ENCODE measurements at places on chromosomes 1 and 21.

DNA sequence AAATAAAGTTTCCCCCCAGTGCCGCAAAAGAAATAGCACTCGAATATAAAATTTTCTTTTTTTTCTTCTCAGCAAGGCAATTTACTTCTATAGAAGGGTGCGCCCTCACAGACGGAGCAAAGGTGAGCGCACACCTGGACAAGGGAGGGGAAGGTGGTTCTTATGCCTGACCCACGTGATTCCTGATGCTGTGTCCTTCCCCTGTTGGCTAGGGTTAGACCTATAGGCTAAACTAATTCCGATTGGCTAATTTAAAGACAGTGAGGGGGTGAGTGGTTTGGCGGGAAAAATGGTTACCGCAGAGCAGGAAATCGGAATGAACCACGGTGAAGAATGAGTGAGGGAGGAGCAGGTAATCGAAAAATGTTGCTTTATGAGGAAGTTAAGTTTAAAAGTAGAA lies 607 bp upstream of the FAAH start:
- DNase-seq = no peak

DNA sequence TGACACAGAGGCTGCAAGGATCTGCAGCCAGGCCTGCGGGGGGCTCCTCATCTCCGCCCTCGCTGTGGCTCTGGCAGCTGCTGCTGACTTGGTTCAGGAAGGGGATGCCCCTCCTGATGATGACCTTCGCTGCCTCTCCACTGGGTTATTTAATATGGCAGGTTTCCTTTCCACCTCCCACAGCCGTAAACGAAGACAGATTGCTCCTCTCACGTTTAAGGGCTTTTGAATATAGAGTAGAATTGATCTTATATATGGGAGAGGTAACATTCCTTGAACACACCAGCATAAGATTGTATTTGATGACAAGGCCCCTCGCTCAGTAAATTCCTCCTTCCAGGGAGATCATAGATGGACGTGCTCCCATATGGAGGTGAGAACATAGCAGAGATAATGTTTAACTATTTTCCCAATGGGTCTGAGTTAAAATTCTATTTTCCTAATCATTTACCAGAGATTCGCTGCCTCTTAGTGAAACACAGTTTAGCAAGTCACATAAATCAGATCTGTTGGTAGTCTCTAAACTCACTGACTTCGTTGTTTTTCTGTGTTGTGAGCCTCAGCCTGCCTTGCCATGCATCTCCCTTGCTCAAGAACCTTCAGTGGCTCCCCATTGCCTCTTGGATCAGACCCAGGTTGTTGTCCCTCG lies 88.5 kb upstream of the AJAP1 start:
- no peak for DNase-seq

GRCh38 chr1:2602866-2603520 lies 16.4 kb downstream of the PRXL2B start:
- DNase-seq = no peak

DNA sequence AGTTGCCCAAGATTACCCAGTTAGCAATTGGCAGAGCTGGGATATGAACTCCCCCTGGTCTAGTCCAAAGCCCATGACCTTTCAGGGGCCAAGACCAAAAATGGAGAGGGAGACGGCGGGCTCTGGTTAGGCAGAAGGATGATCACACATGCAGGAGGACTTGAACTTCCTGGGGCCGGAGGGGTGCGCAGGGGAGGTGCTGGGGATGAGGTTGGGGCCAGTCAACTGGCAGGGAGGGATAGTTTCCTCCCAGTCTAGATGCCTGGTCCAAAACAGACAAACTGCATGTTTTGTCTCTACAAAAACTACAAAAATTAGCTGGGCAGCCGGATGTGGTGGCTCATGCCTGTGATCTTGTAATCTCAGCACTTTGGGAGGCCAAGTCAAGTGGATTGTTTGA lies 78.1 kb downstream of the NKAIN1 start:
- no peak for DNase-seq

DNA sequence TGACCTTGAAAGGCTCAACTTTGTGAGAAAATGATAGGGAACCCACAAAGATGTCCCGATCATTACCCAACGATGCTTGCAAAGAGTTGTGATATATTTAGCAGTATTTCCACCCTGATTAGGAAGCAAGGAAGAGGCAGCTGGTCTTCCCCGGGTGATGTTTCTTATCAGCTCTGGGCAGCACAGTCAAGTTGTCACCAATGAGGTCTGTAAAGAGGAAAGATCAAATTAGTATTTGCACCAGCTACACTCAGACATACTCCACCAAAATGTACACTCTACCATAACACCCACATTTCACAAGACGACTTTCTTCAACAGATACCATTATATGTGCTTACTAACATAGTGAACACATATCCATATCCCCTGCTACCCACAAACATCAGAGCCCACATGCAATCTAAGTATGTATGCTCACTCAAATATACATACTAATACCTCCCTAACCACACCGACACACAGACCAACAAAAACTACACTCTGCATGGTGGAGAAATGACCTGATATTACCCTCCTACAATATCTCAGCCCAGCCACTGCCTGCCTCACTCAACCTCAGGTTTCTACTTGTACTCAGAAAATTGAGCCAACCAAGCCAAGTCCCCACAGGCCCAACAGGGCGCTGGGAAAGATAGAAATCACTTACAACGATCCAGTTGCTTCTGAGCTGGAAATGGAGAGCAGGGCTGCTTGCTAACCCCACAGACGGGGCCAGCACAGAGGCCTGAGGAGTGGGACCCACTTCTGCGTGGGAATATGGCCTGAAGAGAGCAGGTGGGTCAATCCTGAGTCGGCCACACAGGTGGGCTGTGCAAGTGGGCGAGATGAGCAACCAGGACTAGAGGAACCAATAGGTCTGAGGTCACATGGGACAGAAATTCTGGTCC lies 4.6 kb upstream of the BTG2 start:
- no peak for DNase-seq

- DNase-seq = no peak
Measured at GRCh38 chr1:91189096-91189495, 167.3 kb upstream of the ZNF644 start.

DNA sequence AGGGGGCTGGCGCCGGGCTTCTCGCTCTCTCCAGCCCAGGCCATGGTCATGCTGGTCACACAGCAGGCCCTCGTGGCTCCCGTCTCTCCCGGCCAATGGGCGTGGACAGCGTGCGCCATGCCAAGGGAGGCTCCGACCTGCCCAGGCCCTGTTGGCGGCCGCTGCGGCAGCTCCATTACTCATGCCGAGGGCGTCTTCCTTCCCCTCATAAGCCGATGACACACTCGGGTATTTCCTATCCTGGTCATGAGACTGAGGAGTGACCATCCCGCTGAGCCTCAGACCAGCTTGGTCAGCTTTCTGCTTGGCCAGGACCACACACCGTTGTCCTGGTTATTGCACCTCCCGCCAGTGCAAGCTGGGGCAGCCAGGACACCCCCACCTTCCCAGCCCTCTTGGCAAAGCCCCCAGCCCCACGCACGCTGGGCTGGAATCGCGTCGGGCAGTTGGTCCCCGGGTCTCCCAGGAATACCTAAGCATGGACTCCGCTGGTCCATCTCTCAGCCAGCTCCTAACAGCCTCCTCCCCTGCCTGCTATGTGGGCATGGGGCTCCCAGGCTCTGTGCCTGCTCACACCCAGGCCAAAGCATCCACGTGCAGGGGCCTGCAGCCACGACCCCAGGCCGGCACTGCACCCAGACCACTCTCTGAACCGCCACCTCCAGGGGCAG lies 49.8 kb downstream of the ARHGEF16 start:
- no peak for DNase-seq

GRCh38 chr1:150881331-150882070 lies 5.1 kb upstream of the ARNT start:
- no peak for DNase-seq

DNA sequence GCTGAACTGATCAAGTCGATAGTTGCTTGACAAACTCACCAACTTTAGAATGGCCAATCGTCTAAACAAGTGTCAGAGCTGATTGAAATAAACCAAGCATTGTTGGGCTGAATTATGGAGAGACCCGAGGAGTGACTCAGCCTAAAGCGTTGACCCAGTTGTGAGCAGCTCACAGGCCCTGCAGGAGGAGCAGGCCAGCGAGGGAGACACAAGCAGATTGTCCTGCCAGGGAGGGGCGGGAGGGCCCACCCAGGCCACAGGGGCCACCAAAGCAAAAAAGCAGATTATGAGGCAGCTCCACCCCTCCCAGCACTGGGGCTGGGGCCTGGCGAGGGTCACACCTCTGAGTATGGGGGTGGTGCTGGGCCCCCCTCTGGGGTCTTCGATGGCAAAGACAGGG lies 10.1 kb upstream of the MATN1 start:
- DNase-seq = no peak

- no peak for DNase-seq
Measured at GRCh38 chr1:119266386-119266785, 102.2 kb upstream of the HAO2 start.

Data from stimulated activated CD8-positive, alpha-beta memory T cell treated with anti-CD3 and anti-CD28 coated beads, Interleukin-4, amount 100 ng/mL, for 1 hour (primary cell).